ENCODE measurements at places on chromosomes 5 and 9.

GRCh38 chr5:139636975-139637408, 11.2 kb upstream of the CXXC5 start:
- peak; percentile 73 for DNase-seq

DNA sequence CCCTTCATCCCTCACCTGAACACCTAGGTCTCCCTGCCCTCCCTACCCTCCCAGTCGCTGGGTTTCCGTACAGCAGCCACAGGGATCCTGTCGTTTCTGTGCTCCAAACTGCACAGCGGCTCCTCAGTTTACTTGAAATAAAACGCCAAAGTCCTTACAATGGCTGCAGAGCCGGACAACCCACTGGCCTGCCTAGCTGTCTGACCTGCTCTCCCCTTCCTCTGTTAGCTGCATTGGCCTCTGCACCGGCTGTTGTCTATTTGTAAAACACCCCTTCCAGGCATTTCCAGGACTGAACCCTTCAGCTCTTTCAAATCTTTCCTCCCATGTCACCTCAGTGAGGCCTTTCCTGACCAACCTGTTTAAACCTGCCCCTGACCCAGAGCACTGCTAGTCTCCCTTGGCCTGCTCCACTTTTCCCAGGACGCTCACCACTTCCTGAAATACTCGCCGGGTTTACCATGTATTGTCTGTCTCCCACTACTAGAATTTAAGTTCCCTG, 9.1 kb upstream of the MGAT1 start:
- no peak for DNase-seq

DNA sequence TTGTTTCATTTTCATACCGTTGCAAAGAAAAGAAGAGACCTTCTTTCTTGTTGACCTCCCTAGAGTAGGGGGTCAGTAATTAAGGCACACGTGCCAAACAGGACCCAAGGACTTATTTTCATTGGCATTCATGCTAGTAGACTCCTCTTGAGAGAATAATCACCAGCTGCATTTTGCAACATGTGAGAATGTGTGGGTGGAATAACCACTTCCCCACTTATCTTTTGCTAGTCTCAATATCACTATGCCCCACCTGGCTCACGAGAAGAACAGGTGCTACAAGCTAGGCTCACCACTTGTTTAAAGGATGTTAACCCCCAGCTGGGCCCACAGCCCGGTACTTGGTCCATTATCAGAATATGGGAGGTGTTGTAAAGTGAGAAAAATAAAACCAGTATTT, 460.7 kb upstream of the MEF2C start:
- no peak for DNase-seq

GRCh38 chr5:178457471-178457870, 132.7 kb downstream of the COL23A1 start:
- no peak for DNase-seq

- no peak for DNase-seq
Measured at GRCh38 chr5:74161170-74161569, 479.4 kb downstream of the ENC1 start.

- DNase-seq: no peak
Measured at GRCh38 chr9:90883661-90884060, 82.0 kb downstream of the SYK start.

DNA sequence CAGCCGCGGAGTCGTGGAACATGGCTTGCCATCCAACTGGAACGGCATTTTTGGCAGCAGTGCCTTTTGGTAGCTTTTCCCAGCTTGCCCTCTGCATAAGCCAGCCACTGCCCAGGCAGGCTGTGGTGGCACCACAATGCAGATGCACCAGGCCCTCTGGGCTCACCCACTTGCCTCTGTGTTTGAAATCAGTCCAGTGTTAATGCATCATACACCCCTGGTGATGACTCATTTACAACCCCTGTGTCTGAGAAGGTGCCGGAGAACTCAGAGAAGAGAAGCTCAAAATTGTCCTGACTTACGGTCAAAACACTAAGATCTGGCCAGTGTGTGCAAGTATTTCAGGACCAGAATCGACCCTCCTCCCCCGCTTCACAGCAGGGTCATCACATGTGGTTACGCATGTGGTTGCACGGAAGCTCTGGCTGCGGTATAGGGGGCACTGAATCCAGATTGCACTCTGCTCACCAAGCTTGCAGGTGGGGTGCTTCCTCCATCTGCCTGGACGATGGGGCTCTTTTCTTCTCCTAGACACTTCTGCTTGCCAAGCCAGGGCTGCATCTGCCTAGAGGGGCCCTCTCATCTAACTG, 66.5 kb upstream of the SMIM15 start:
- no peak for DNase-seq
